ENCODE measurements at places on chromosomes 16 and 17. TPM values are rescaled to one million over a fixed set of nuclear protein-coding genes. Genes with fewer than 3 reads are reported as not detected.

Gene PIK3R5
- total RNA-seq: not detected

Gene CDC42EP4
- 46.3 TPM for total RNA-seq

Gene HSPB9
- not detected for total RNA-seq

Gene PABPN1L
- not detected for total RNA-seq

Gene HOXB3
- 10.2 TPM for total RNA-seq

Gene SARM1
- 7.2 TPM for total RNA-seq

Gene PIPOX
- total RNA-seq: 2.2 TPM
